ENCODE measurements at places on chromosomes 6 and 20.

- no peak for DNase-seq
Observed at GRCh38 chr6:84623956-84624680, 140.3 kb downstream of the TBX18 start.

DNA sequence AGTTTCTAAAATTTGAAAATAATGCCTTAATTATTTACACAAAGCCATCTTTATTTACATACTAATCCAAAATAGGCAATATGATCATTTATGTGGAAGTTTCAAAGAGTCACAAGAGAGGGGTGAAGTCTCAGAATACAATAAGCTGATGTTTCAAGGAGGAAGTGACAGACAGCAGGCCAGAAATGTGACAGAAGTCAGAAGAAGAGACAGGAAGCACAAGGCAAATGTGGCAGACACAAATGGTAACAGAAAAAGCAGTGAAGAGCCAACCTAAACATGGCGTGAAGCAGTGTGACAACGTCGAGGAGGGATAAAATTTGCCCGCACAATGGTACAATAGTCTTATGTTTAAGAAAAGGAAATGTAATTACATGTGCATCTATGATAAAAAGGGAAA is 59.8 kb downstream of the SHPRH start:
- DNase-seq: no peak

- peak; percentile 86 for DNase-seq
Observed at GRCh38 chr6:54198134-54198533, 86.9 kb downstream of the MLIP start.

GRCh38 chr6:129659590-129660345 is 50.2 kb downstream of the ARHGAP18 start:
- DNase-seq: peak; percentile 75

GRCh38 chr6:39903656-39904055 is 30.6 kb downstream of the MOCS1 start:
- no peak for DNase-seq

DNA sequence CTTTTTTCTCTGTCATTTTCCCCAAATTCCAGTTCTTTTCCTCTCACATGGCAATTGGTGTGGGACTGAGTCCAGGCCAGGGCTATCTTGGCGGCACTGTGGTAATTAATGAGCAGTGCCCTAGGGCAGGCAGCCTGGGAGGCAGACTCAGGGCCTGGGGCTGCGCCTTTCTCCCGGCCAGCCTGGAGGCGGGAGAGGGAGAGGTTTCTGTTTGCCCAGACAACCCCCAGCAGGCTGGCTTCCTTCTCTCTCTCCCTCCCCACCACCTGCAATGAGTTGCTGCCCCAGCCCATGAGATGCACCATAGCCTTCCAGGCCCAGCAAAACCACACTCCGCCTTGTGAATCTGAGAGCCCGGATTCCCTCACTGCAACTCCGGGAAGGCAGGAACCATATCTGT is 15.1 kb upstream of the CCDC167 start:
- DNase-seq: no peak

DNA sequence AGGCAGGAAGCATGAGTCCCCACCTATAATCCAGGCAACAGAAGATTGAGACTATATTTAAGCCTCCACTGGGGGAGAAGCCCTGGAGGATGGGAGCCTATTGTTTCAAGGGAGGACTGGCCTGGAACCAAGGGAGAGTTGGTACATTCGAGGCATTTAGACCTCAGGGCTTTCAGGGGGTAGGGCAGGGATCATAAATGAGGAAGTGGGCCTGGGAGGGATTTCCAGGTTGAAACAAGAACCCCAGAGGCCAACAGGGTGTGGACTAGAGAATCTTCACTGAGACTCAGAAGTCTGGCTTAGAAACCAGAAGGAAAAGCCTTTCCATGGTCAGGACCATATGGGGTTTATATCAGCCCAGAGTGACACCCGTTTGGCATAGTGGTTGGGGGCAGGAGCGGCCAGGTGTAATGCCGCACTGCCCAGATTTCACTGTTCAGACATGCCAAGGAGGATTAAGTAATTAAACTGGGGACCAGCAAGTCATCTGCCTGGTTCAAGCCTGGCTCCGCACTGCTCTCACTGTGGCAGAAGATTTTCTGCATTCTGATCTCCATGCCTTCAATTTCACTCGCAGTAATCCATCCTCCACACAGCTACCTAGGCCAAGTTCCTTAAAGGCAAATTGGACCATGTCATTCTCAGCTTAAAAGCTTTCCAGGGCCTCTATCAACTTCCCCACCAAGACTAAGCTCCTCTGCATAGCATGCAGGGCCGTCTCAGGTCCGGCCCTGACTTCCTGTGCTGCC is 17.8 kb downstream of the LRFN2 start:
- no peak for DNase-seq

GRCh38 chr20:44089987-44090674 is 96.9 kb downstream of the JPH2 start:
- DNase-seq: peak; percentile 37

DNA sequence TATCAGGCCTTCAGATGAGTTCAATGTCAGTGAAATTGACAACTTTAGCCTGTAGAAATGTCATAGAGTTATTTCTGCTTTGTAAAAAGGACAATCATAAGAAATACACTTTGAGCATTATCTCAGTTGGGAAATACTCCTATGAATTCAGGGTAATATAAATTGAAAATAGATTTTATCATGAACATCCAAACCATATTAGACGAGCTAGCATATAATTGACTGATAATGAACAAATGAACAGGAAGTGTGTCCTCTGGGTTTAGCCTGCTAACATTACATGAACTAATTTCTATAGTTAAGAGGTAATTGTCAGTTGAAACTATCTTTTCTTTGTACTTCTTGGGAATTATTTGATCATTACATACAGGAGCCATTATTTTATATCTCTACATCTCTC is 469.0 kb upstream of the RNF217 start:
- no peak for DNase-seq

- DNase-seq: no peak
Observed at GRCh38 chr6:56193846-56194245, 53.5 kb downstream of the COL21A1 start.

DNA sequence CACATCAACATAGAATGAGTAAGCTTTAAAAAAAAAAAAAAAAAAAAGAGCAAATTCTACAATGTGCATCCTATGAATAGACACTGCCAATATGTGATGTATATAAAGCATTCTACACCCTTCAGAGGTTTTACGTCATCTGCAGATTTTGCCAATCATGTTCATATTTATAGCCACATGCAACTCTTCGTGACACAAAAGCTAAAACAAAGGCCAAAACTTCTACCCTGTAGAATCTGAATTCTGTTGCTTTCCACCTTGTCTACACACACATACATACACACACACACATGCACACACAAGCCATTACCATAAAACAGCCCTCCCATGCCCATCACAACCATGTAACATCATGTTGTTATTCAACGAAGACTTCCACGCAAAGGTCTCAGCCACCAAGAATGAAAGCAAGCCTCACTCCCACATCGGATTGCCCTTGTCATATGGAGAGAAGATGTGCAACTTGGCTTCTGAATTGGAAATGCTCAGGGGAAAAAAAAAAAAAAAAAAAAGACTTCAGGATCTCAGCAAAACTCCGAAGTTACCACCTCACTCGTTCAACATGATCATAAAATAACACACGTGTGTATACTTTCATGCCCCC is 479.4 kb upstream of the JARID2 start:
- no peak for DNase-seq

- DNase-seq: no peak
Observed at GRCh38 chr6:140178520-140178919, 804.1 kb upstream of the CITED2 start.

- DNase-seq: no peak
Observed at GRCh38 chr6:4853349-4853748, 77.1 kb downstream of the CDYL start.

- no peak for DNase-seq
Observed at GRCh38 chr20:16975682-16976081, 227.5 kb downstream of the OTOR start.

DNA sequence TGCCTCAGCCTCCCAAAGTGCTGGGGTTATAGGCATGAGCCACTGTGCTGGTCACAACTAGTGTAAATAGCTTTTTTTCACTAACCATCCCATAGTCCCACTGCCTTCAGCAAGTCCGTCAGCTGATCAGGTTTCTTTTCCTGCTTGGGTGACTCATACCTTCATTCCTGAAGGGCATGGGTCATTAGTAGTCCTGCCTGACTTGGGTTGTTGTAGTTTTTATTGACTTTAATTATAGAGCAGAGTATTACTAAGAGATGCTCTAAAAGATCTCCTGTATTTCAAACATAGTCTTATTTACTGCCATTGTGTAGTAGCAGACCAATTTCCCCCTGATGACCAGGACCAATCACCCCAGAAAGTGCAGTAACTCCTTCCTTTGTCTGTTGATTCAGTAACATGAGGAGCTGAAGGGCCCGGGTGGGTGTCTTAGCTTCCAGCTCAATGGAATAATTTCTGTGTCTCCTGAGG is 25.8 kb downstream of the HLA-C start:
- DNase-seq: peak; percentile 59

- no peak for DNase-seq
Observed at GRCh38 chr6:133705066-133705465, 183.8 kb upstream of the TCF21 start.

- peak; percentile 86 for DNase-seq
Observed at GRCh38 chr6:30942338-30943060, 1.7 kb downstream of the MUCL3 start.

DNA sequence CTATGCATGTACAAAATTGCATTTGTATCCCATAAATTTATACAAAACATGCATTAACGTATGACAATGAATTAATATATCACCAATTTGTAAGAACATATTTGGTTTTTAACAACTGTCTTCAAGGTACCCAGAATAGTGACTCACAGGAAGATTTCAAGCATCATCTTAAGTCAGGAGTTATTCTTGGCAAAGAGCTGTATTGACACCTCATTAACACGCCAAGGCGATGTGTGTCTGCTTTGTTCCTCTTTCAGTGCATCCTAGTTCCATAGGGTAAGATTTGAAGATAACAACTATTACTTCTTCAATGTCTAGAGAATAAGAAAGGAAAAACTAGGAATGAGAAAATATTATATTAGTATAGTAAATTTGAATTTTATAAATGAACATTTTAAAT is 35.8 kb upstream of the TPD52L1 start:
- no peak for DNase-seq

DNA sequence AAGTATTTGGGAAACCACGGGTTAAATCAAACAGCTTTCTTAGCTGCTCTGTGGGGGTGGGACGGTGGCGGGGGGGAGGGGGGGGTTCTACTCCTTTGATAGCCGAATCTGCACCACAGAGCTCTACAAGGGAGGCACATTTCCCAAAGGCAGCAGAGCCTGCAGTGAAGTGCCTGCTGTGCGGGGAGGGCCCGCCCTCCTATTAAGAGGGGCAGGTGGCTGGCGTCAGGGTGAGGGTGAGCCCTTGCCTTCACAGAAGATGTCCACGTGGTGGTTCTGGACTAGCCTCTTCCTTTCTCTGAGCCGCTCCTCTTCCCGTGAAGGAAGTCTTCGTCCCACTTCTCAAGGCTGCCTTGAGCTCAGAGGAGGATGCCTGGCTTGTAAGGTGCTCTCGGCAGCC is 174.9 kb upstream of the THBS2 start:
- DNase-seq: no peak

GRCh38 chr6:41056768-41057490 is 3.9 kb downstream of the APOBEC2 start:
- DNase-seq: peak; percentile 85

DNA sequence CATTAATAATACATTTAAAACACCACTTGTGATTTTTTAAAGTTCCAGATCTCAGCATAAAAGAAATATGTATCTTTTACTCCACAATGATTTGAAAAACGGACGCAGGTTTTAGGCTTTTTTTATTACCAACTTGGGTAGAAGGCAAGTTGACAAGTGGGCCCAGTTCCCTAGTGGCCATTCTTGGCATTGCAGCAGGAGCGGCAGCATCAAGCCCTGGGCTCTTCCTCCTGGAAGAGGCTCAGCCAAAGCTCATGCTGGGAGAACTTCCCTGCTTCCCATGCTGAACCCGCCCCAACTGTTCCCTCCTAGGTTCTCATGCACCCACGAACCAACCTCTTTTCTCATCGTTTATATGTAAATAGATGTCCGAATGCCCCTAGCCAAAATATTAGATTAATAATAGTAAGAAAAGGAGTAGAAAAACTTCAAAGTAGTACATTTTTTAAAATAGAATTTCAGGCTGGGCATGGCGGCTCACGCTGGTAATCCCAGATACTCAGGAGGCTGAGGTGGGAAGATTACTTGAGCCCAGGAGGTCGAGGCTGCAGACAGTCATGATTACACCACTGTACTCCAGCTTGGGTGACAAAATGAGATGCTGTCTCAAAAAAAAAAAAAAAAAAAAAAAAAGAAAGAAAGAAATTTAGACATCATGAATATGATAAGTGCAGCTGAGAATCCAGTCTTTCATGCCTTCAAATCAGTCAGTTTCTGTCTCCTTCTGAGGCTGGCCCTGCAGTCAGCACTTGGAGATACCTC is 18.2 kb upstream of the MYB start:
- peak; percentile 37 for DNase-seq

- no peak for DNase-seq
Observed at GRCh38 chr6:149410557-149410956, 10.5 kb downstream of the SUMO4 start.

- DNase-seq: peak; percentile 27
Observed at GRCh38 chr20:52054123-52054522, 137.5 kb downstream of the ZFP64 start.

GRCh38 chr6:28765978-28766351 is 157.8 kb downstream of the TRIM27 start:
- DNase-seq: no peak

- no peak for DNase-seq
Observed at GRCh38 chr20:22526512-22527012, 57.8 kb downstream of the FOXA2 start.

GRCh38 chr6:92174398-92175073 is 1244.8 kb downstream of the EPHA7 start:
- no peak for DNase-seq

- peak; percentile 40 for DNase-seq
Observed at GRCh38 chr20:17612287-17612991, 42.6 kb downstream of the DSTN start.

- DNase-seq: no peak
Observed at GRCh38 chr6:122459240-122459639, 12.4 kb downstream of the SERINC1 start.

DNA sequence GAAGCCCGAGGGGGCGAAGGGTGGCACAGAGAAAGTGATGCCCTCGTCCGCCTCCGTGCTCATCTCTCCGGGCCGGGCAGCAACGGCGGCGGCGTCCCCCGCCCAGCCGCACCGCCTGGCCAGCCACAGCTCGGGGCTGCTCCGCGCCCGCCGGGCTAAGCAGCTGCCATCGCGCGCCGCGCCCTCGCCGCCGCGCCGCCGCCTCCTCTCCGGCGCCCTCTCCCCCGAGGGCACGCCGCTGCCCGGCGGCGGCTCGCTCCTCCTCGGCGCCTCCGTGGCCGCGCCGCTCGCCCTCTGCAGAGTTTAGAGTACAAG is 225 bp downstream of the MAP3K5 start:
- no peak for DNase-seq

GRCh38 chr6:43860285-43860684 is 90.3 kb downstream of the VEGFA start:
- DNase-seq: no peak

DNA sequence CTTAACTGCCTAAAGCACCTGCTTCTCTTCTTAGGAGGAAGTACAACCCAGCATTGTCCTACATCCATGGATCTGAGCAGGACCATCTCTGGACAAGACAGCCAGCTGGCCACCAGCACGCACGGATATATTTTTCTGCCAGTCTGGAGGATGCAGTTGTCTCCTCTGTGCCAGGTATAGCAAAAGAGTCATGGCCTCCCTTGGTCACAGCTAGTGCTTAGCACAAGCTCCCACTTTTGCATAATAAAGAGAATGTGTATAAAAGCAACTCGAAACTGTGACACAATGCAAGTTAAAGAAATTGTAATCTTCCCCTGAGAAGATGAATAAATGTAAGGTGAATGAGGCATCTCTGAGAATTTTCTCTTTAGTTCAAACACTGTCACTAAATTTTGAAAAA is 267.8 kb upstream of the MANEA start:
- no peak for DNase-seq
